Iris pigment epithelial cell (primary cell): ENCODE measurements at places on chromosomes 11 and 22.

DNA sequence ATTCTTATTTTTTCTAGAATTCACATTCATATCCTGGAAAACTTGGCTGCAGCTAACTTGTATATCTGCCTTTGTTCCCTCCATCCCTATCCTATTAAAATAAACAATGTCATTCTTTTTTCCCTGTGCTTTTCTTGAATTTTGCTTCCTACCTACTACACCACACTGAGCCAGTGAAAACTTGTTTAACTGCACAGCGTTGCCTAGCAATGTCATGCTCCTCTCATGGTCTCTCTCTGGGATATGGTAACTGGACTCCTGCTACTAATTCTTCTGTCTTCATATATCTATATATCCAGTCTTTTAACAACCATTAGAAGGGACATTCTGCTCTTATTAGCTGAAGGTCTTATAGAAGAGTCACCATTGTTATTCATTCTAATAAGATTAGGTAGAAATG is 434.4 kb downstream of the METTL15 start:
- no peak for DNase-seq

- DNase-seq: no peak
These were observed 39.3 kb downstream of the ETS1 start for GRCh38 chr11:128547946-128548648.

- no peak for DNase-seq
These were observed 73.6 kb downstream of the ALX4 start for GRCh38 chr11:44236296-44236695.

DNA sequence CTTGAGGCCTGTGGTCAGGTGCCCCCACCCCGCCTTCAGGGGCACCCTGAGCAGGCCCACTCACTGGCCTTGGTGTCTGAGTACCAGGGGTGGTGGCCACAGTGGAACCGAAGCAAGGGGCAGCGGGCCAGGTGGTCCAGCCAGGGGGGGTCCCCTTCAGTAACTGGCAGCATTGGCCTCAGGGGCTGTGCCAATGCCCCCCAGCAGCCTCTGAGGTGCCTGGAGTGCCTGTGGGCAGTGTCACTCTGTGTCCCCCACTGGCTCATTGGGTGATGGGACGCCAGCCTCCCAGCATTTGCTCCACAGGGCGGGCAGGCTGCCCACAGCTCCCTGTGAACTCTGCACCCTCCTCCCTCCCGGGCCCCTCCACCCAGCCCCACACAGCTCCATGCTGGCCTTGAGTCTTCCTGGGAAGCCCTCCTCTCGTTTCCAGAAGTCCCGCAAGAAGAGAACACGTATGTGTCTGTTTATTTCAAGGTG is 29.5 kb upstream of the CARS1 start:
- no peak for DNase-seq

DNA sequence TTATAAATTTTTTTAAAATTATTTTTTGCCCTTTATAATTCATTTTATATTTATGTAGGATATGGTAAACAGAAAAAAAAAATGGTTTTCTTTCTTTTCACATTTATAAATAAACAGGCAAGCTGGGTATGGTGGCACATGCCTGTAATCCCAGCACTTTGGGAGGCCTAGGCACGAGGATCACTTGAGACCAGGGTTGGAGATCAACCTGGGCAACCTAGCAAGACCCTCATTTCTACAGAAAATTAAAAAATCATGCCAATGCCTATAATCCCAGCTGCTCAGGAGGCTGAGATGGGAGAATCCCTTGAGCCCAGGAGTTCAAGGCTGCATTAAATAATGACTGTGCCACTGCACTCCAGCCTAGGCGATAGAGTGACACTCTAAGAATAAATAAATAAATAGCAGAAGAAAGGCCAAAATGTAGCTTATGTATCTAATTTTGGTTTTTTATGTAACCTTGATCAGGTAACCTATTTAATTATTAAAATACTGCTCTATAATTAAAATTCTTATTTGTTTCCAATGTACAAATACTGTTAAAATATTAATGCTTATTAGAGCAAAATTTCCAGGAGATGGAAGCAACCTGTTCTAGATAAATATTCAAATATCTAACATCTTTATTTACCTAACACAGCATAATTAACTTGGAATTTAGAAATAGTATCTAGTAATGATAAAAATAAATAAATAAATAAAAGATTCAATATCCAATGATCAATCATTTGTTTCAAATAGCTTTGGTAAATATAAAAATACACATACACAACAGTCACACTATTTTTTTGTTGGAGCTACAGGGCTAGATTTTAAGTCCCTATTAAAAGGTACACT is 21.4 kb downstream of the PI4KA start:
- no peak for DNase-seq

DNA sequence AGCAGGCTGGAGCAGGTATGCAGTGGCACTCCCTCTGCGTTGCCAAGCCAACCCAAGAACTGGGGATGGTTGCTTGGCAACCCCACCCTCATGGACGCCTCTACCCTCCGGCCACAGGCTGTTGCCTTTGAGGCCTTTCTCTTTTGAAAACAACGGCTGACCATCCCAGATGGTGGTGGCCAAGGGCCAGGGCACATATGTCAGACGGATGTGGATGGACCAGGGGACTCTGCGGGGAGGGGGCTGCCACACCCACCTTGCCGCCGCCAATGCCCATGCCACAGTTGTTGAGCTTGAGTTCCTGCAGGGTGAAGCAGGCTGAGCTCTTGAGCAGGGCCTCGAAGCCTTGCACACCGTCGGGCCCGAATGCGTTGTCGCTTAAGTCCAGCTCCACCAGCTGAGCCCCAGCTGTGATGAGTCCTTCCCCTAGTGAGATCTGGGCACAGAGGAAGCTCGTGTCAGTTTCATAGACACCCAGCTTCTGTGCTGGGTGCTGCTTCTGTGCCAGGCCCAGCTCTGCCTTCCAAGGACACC is 21.5 kb downstream of the RANGAP1 start:
- DNase-seq: no peak
